ENCODE measurements at places on chromosomes 3 and 15. TPM values are rescaled to one million over a fixed set of nuclear protein-coding genes. Genes with fewer than 3 reads are reported as not detected.

The GOLGA8J gene
- 0.12 TPM for total RNA-seq

The IL5RA gene
- total RNA-seq: not detected

The EXOG gene
- total RNA-seq: 10.2 TPM

The COX5A gene
- 554 TPM for total RNA-seq

The KLF15 gene
- total RNA-seq: 0.56 TPM

The CCDC71 gene
- 12.1 TPM for total RNA-seq

The CAND2 gene
- total RNA-seq: 0.41 TPM

The MNS1 gene
- 2.8 TPM for total RNA-seq

The ARGFX gene
- total RNA-seq: not detected

The TGM4 gene
- 0.07 TPM for total RNA-seq

The MGA gene
- total RNA-seq: 6.9 TPM

The TRPC1 gene
- total RNA-seq: 7.7 TPM

The PATL2 gene
- total RNA-seq: not detected

The ZCWPW2 gene
- total RNA-seq: not detected

The SH2D7 gene
- not detected for total RNA-seq

The CHDH gene
- 1.7 TPM for total RNA-seq

The ROPN1 gene
- not detected for total RNA-seq

Data from A549 treated with Mapracorat at 1 μM for 4 hours (cell line).